Heart left ventricle (tissue), 16 donors: ENCODE measurements at places on chromosomes 12 and 14. TPM values are rescaled to one million over a fixed set of nuclear protein-coding genes. Genes with fewer than 3 reads are reported as not detected.

The OVCH1 gene
- polyA plus RNA-seq, result 0.18 TPM

The HOXC13 gene
- polyA plus RNA-seq, result not detected

The BEST3 gene
- polyA plus RNA-seq, result 0.15 TPM

The KRT72 gene
- polyA plus RNA-seq, result not detected

The TRPV4 gene
- 0.19 TPM for polyA plus RNA-seq

The GPR132 gene
- polyA plus RNA-seq, result 0.50 TPM

The KRT3 gene
- polyA plus RNA-seq, result not detected

The SOAT2 gene
- not detected for polyA plus RNA-seq

The KERA gene
- not detected for polyA plus RNA-seq

The GLS2 gene
- 0.33 TPM for polyA plus RNA-seq

The GPR162 gene
- polyA plus RNA-seq, result 4.4 TPM

The SLC25A3 gene
- polyA plus RNA-seq, result 1,296 TPM

The GPRC5D gene
- not detected for polyA plus RNA-seq

The SLC4A8 gene
- 0.23 TPM for polyA plus RNA-seq

The KRT6C gene
- polyA plus RNA-seq, result not detected

The TAS2R20 gene
- polyA plus RNA-seq, result 0.27 TPM

The AMN gene
- 0.11 TPM for polyA plus RNA-seq

The CAPZA3 gene
- not detected for polyA plus RNA-seq

The TMEM121 gene
- 1.5 TPM for polyA plus RNA-seq

The GPR137C gene
- polyA plus RNA-seq, result 0.61 TPM

The MANSC4 gene
- polyA plus RNA-seq, result not detected

The NINJ2 gene
- polyA plus RNA-seq, result 4.2 TPM

The ARHGDIB gene
- 65.8 TPM for polyA plus RNA-seq

The TPH2 gene
- polyA plus RNA-seq, result not detected

The SLC6A13 gene
- 4.3 TPM for polyA plus RNA-seq

The SMAGP gene
- 2.0 TPM for polyA plus RNA-seq

The CD163 gene
- 72.0 TPM for polyA plus RNA-seq

The SRRM4 gene
- polyA plus RNA-seq, result 0.42 TPM

The CCDC92 gene
- polyA plus RNA-seq, result 58.1 TPM

The SLCO1A2 gene
- not detected for polyA plus RNA-seq

The LRRC10 gene
- polyA plus RNA-seq, result 30.1 TPM

The PLBD1 gene
- polyA plus RNA-seq, result 6.0 TPM

The KDM2B gene
- 9.9 TPM for polyA plus RNA-seq

The PTCSC3 gene
- not detected for polyA plus RNA-seq

The ANO2 gene
- polyA plus RNA-seq, result 6.8 TPM

The TGFB3 gene
- polyA plus RNA-seq, result 8.6 TPM

The SETD1B gene
- polyA plus RNA-seq, result 6.9 TPM

The SPX gene
- polyA plus RNA-seq, result 12.8 TPM

The PLEKHG7 gene
- polyA plus RNA-seq, result not detected

The GPR84 gene
- 0.37 TPM for polyA plus RNA-seq

The RESF1 gene
- 9.5 TPM for polyA plus RNA-seq

The FSCB gene
- polyA plus RNA-seq, result not detected

The TMTC2 gene
- 2.5 TPM for polyA plus RNA-seq

The OR9K2 gene
- not detected for polyA plus RNA-seq

The DAO gene
- not detected for polyA plus RNA-seq

The PROX2 gene
- not detected for polyA plus RNA-seq

The CCDC38 gene
- not detected for polyA plus RNA-seq

The PA2G4 gene
- 187 TPM for polyA plus RNA-seq

The INHBC gene
- polyA plus RNA-seq, result 0.03 TPM

The CPNE6 gene
- not detected for polyA plus RNA-seq

The CCDC88C gene
- 2.8 TPM for polyA plus RNA-seq

The TBC1D30 gene
- polyA plus RNA-seq, result 0.15 TPM
